Peyer's patch (tissue), 4 donors: ENCODE measurements at places on chromosomes 1 and 21. TPM values are rescaled to one million over a fixed set of nuclear protein-coding genes. Genes with fewer than 3 reads are reported as not detected.

- DNase-seq: no peak
Measured at GRCh38 chr1:233016798-233017197, 66.4 kb downstream of the NTPCR start.

- DNase-seq: no peak
Measured at GRCh38 chr1:59162665-59163064, 134.2 kb upstream of the FGGY start.

DNA sequence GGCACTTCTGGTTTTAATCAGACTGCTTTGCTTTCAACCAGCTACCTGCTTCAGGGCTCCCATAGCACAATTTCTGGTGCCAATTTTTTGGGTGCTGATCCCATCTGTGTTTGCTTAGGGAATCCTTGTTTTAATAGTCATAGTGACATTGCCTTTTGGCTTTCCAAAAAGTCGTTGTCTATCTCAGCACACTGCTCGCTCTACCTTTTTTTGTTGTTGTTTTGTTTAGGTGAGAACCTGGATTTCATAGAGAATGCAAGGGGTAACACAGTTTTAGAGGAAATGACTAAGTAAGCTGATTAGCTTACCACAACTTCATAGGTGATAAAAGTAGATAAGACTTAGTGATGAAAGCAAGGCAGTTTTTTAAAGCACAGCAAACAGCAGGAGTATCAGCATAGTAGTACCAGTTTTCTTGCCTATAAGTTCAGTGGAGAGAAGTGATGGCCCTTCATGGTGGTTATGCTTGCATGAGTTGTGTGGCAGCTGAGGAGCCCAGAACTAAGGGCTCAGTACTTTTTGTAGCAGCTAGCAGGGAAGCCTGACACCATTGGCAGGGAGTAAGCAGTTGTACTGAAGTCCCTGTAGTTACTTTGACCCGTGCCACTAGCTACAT is 31.3 kb downstream of the NEK7 start:
- DNase-seq: peak; percentile 43

DNA sequence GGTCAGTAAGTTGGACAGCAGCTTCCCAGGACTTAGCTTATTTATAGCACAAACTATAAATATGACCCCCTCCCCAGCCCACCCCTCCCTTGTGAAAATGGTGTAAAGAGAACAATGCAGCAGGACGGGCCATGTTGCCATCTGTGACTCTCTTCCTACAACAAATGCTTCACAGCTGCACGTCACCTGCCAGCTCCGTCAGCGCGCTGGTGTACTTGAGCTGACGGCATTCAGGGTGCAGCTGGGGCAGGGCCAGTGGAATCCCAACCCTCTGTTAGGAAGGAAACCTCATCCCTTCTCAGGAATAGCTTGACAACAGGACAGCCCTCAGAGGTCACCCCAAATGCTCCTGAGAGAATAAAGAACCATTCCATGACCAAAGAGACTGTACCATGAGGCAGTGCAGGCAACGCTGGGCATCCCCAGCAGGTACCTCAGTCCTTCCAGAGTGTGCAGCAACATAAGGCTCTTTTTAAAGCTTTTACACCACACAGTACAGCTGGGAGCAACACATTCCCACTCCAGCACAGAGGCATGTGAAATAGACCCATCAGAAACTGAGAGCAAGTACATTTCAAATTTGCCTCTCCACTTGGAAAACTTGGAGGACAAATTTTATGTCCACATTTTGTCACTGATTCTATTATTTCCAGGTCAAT is 85.0 kb downstream of the ATP1A1 start:
- DNase-seq: no peak

DNA sequence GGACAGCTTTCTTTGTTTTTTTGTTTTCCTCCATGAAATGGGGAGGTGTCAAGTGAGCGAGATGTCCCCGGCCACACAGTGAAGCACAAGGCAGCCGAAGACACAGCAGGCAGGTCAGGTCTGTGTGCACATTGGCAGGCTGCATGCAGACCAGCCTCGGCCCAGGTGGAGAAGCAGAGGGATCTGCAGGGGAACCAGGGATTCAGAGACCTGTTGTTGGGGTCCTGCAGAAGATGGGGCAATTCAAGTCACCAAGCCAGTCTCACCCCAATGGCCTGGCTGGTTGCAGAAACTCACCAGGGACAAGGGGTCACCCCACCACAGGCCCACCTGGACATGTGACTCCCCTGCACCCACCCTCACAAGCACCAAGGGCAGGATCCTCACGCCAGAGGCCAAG is 4.0 kb upstream of the ABCG1 start:
- no peak for DNase-seq

- DNase-seq: peak; percentile 79
Measured at GRCh38 chr1:51236531-51237350, 668 bp downstream of the RNF11 start.

DNA sequence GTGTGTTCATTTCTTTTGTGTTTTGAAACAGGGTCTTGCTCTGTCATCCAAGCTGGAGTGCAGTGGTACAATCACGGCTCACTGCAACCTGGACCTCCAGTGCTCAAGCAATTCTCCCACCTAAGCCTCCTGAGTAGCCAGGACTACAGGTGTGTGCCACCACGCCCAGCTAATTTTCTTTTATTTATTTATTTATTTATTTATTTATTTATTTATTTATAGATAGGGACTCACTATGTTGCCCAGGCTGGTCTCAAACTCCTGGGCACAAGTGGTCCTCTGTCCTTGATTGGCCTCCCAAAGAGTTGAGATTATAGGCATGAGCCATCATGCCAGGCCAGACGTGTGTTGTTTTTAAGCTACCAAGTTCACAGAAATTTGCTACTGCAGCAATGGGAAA is 43.8 kb upstream of the TLR5 start:
- no peak for DNase-seq

- DNase-seq: no peak
Measured at GRCh38 chr1:59766227-59766855, 48.4 kb upstream of the HOOK1 start.

- no peak for DNase-seq
Measured at GRCh38 chr1:43293896-43294760, 6.7 kb upstream of the TIE1 start.

DNA sequence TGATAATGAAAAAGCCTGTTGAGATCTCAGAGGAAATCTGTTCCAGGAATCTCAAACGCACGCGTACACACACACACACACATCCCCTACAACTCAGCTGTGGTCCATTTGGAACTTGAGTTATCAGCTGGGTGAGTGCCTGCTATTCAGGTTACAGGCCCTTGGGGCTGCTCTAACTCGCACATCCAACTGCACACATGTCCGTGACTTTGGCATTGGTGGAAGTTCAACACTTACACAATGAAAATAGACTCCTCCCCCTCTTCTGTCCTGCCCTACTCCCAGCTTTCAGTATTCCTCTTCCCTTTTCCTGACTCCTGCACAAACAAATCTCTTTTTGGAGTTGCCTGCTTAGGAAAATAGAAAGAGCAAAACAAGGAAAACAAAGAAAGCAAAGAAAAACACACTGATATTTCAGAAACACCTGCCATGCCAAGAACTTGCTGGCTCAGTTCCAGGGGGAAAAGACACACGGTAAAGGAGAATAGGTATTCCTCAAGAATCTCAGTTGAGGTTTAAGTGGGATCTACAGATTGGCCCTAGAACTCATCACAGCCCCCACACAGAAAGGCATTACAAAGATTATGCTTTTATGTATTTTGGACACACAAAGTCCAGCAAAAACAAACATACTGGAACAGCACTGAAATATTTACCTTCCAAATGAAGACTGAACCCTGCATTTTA is 140.9 kb downstream of the TGFBR3 start:
- DNase-seq: no peak

GRCh38 chr1:193658691-193659090 is 472.3 kb upstream of the B3GALT2 start:
- no peak for DNase-seq

GRCh38 chr1:167881786-167882185 is 32.1 kb downstream of the ADCY10 start:
- no peak for DNase-seq

GRCh38 chr21:31729622-31730343 is 2.1 kb downstream of the SCAF4 start:
- no peak for DNase-seq

GRCh38 chr1:157044326-157044725 is 1.2 kb downstream of the ARHGEF11 start:
- DNase-seq: no peak

UBL4B gene
- not detected for total RNA-seq

SERPINC1 gene
- total RNA-seq: not detected

GOLPH3L gene
- 34.9 TPM for total RNA-seq

TMEM269 gene
- not detected for total RNA-seq

FCAMR gene
- 0.88 TPM for total RNA-seq

DNAI4 gene
- 2.4 TPM for total RNA-seq

TMED5 gene
- total RNA-seq: 38.8 TPM
